NB4 (cell line): ENCODE measurements at places on chromosomes 7 and 10.

GRCh38 chr10:30127120-30127541, 67.7 kb upstream of the JCAD start:
- no peak for DNase-seq

DNA sequence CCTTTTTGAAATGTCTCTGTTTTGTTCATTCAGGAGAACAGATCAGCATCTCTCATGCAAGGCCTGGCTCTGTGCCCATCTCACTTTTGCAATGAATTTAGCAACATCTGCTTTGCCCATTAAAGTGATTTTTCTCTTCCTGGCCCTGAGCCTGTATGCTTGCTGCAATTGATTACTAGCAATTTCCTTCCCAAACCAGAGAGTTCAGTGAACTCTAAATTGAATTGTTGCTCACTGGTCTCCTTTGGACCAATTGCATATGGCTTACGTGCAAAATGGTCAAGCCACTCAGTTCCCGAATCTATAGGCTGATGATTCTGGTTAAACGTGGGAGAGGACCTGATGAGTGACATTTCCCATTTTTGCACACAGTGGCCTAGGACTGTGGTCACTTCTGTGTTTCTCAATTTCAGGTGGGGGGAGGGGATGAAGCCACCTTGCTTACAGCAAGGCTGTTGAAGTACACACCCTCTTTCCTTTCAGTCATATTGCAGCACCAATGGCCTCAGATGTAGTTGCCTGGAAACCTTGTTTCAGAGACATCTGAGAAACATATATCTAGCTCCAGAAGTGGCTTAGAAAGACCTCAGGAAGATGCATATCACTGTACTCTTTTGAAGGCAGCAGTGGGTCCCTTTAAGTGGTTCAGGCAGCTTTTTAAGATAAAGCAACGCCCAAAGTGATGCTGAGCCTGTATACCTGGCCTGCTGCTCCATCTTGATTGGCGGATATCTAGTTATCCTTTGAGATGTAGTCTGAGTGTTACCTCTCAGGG, 201.4 kb downstream of the PTEN start:
- DNase-seq: peak; percentile 100

- DNase-seq: peak; percentile 37
Observed at GRCh38 chr10:108358912-108359311, 1194.4 kb upstream of the SORCS1 start.

DNA sequence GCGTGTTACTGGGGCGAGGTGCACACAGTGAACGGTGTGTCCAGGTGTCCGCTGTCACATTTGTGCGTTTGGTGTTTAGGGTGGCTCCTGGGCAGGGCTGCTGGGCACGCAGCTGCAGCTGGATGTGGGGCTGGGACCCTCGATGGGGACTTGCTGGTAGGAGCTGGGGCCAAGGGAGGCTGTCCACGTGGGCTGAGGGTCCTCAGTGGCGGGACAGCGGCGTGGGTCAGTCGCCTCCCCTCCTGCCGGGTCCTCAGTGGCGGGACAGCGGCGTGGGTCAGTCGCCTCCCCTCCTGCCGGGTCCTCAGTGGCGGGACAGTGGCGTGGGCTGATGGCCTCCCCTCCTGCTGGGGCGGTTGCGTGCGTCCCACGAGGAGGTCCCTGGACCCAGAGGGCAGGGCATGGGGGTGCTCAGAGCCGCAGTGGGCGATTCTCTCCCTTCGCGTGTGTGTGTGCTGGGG, 68.5 kb downstream of the INPP5A start:
- DNase-seq: no peak
